ENCODE measurements at places on chromosomes 7 and 10. TPM values are rescaled to one million over a fixed set of nuclear protein-coding genes. Genes with fewer than 3 reads are reported as not detected.

TMEM26 gene
- total RNA-seq, result not detected

LRIT1 gene
- total RNA-seq, result not detected

CCAR1 gene
- 95.4 TPM for total RNA-seq

FAM237B gene
- total RNA-seq, result not detected

ZNF735 gene
- total RNA-seq, result not detected

VWA2 gene
- not detected for total RNA-seq

PHYHIPL gene
- total RNA-seq, result not detected

SPRN gene
- total RNA-seq, result not detected

ZP3 gene
- 4.0 TPM for total RNA-seq

TMEM213 gene
- not detected for total RNA-seq

MYL10 gene
- total RNA-seq, result not detected

DNA sequence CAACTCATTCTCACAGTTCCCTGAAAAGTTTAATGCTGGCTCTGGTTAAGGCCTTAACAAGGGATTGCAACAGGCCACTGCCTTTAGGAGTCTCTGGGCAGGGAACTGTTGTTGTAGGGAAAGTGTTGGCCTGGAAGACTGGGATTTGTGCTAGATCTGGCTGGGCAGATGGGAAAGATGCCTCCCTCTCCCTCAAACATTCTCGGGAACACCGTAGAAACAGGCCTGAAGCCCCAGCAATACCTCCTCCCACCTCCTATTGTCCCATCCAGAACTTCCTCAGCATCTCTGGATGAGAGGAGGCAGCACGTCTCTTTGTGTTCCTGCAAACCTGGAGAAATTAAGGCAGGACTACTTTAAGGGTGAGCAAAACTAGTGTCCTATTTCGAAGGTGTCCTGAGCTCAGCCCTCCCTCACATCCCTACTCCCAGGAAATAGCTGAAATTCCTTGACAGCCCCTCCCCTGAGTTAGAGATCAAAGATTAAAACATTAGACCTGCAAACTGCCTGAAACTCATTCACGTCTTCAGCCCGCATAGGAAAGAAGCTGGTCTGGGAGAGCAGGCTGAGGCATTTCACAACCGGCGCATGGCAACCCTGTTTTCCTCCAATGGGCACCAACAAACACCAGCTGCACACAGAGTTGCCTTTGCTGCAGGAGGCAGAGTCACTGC, 10.9 kb upstream of the MAP3K8 start:
- H3K27ac ChIP-seq, result no peak overlapping the region
- peaks cover 2% of the 10 kb centered on the region for H3K36me3 ChIP-seq
- no peak for DNase-seq

DNA sequence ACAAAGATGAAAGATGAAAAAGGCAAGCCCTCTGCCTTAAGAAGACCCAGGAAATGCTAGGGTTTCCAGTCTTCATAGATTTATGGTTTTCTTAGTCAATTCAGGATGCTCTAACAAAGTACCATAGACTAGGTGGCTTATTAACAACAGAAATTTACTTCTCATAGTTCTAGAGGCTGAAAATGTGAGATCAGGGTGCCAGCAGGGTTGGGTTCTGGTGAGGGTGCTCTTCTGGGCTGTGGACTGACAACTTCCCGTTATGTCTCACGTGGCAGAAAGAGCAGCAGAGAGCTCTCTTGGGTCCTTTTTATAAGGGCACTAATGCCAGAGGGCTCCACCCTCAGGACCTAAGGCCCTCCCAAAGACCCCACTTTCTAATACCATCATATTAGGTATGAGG, 23.7 kb downstream of the ELMO1 start:
- no peaks in the 10 kb centered on the region for H3K4me1 ChIP-seq
- no peak overlapping the region for H3K4me3 ChIP-seq
- H3K27ac ChIP-seq, result no peak overlapping the region
- peaks cover 3% of the 10 kb centered on the region for H3K36me3 ChIP-seq

- H3K27ac ChIP-seq, result no peak overlapping the region
- no peaks in the 10 kb centered on the region for H3K36me3 ChIP-seq
- peaks cover 2% of the 10 kb centered on the region for H3K4me1 ChIP-seq
- peaks cover 4% of the 10 kb centered on the region for H3K27me3 ChIP-seq
- H3K4me3 ChIP-seq, result no peak overlapping the region
- DNase-seq, result no peak
These were observed 23.5 kb downstream of the IMPDH1 start for GRCh38 chr7:128385988-128386925.

GRCh38 chr7:106640368-106641141, 20.4 kb downstream of the CCDC71L start:
- no peak overlapping the region for H3K4me3 ChIP-seq
- H3K36me3 ChIP-seq, result no peaks in the 10 kb centered on the region
- no peak for DNase-seq
- no peak overlapping the region for H3K27ac ChIP-seq
- peaks cover 3% of the 10 kb centered on the region for H3K27me3 ChIP-seq
- no peaks in the 10 kb centered on the region for H3K4me1 ChIP-seq

GRCh38 chr10:62239994-62240393, 28.6 kb downstream of the RTKN2 start:
- H3K27me3 ChIP-seq, result no peaks in the 10 kb centered on the region
- no peak overlapping the region for H3K4me3 ChIP-seq
- H3K36me3 ChIP-seq, result peaks cover 18% of the 10 kb centered on the region

DNA sequence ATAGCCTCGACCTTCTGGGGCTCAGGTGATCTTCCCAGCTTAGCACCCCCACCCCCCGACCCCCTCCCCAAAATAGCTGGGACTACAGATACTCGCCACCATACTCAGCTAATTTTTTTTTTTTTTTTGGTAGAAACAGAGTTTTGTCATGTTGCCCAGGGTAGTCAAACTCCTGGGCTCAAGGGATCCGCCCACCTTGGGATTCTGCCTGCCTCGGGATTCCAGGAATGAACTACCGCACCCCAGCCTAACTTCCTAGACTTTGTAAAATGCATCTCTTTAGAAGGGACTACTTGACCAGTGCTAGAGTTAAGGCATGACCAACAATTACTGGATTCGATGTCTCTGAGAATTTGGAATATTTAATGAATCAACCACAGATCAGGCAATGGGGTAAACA, 85.9 kb downstream of the MDFIC start:
- no peaks in the 10 kb centered on the region for H3K27me3 ChIP-seq
- peak overlapping the region; percentile 96 for H3K27ac ChIP-seq
- H3K4me3 ChIP-seq, result peak overlapping the region; percentile 72
- peaks cover 74% of the 10 kb centered on the region for H3K4me1 ChIP-seq

DNA sequence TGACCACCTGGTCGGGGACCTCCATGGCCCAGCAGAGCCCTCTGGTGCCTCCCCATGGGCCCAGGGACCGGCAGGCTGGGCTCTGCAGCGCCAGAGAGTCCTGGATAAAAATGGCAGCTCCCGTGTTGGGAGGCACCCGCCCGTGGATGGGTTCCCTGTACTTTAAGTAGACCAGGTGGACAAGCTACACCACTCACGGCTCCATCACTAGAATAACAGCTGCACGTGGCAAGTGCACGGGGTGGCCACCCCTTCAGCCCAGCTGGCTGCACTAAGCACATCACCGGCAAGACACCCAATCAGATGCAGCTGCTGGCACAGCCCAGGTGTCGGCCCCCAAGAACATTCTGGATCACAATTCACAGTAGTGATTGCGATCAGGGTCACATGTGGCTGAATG, 69.8 kb downstream of the DIP2C start:
- H3K27me3 ChIP-seq, result peaks cover 23% of the 10 kb centered on the region
- no peak overlapping the region for H3K4me3 ChIP-seq
- no peak for DNase-seq
- no peak overlapping the region for H3K27ac ChIP-seq

DNA sequence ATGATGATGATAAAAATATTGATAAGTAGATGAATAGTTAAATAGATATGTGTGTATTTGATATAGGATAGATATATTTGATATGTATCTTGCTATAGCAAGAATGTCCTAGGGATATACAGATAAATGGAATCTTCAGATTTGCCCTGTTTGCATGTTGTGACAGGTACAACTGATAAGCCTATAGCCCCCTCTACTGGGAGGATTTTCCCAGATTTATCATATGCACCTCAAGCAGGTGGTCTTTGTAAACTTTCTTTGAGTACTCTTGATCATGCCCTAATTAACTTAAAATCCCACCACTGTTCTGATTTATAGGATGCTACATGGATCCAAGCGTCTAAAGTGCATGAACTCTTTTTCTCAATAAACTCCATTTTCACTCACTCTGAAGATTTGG, 1050.7 kb downstream of the SORCS3 start:
- H3K27ac ChIP-seq, result no peak overlapping the region
- H3K4me3 ChIP-seq, result no peak overlapping the region
- no peaks in the 10 kb centered on the region for H3K27me3 ChIP-seq
- H3K4me1 ChIP-seq, result no peaks in the 10 kb centered on the region
- no peaks in the 10 kb centered on the region for H3K36me3 ChIP-seq
- DNase-seq, result no peak

GRCh38 chr10:43305876-43306275, 39.0 kb upstream of the RASGEF1A start:
- peaks cover 60% of the 10 kb centered on the region for H3K4me1 ChIP-seq
- H3K36me3 ChIP-seq, result peaks cover 15% of the 10 kb centered on the region
- H3K27me3 ChIP-seq, result peaks cover 17% of the 10 kb centered on the region

DNA sequence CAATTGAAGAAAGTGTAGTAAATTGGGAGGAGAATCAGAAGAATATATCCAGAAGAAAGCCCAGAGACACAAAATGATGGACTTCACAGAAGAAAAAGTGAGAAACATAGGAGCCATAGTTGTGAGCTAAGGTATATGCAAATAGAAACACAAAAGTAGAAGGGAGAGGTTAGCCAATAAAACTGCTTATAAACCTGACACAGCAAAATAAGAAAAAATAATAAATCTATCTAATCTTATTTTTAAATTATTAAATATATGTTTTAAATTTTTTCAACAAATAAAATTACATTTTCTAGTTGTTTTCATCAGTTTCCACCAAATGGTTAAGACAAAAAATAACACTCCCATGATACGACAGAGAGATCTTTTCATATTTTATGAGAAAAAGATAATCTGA, 903.5 kb downstream of the DNAJB9 start:
- no peaks in the 10 kb centered on the region for H3K27me3 ChIP-seq
- no peaks in the 10 kb centered on the region for H3K36me3 ChIP-seq
- H3K27ac ChIP-seq, result no peak overlapping the region
- no peaks in the 10 kb centered on the region for H3K4me1 ChIP-seq
- H3K4me3 ChIP-seq, result no peak overlapping the region

DNA sequence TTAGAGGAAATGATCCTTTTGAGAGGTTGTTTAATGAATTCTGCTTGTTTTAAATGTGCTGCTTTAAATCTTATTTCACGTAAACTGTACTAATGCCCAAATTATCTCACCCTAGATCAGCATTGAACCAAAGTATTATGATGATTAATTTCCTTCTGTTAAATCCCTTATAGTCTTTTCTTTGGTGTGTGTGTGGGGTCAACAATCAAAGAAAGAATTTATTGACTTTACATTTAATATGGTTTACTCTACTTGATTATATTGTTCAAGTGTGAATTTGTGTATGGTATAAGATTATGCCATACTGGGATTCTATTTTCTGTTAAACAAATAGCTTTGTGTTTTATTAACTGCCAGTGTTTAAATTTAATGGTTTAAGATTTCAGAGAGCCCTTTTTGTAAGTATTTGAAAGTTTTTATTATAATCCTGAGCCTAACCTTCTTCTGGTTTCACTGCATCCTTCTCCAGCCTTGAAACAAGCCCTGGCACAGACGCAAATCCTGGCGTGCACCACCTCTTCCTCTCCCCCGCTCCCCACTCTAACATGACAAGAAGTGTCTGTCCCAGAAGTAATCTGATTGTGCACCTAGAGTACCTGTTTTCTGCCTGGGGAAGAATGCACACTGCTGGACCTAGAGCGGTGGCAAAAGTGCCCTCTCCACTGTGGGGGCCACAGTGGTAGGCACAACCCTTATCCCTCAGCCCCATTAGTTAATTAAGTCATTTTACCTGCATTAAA, 70.6 kb downstream of the KAT6B start:
- H3K27ac ChIP-seq, result no peak overlapping the region
- DNase-seq, result no peak
- no peak overlapping the region for H3K4me3 ChIP-seq
- peaks cover 49% of the 10 kb centered on the region for H3K4me1 ChIP-seq
- peaks cover 20% of the 10 kb centered on the region for H3K36me3 ChIP-seq

DNA sequence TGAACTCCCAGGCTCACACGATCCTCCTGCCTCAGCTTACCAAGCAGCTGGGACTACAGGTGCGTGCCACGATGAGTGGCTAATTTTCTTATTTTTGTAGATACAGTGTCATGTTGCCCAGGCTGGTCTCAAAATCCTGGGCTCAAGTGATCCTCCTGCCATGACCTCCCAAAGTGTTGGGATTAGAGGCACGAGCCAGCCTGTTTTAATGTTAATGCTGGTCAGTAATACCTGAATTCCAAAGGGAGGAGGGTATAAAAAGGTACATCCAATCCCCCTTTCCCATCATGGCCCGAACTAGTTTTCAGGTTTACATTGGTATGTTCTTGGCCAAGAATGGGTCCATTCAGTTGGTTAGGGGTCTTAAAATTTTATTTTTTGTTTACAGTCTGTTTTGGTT, 329.1 kb downstream of the PARD3 start:
- no peak overlapping the region for H3K4me3 ChIP-seq
- no peak for DNase-seq
- H3K4me1 ChIP-seq, result no peaks in the 10 kb centered on the region

DNA sequence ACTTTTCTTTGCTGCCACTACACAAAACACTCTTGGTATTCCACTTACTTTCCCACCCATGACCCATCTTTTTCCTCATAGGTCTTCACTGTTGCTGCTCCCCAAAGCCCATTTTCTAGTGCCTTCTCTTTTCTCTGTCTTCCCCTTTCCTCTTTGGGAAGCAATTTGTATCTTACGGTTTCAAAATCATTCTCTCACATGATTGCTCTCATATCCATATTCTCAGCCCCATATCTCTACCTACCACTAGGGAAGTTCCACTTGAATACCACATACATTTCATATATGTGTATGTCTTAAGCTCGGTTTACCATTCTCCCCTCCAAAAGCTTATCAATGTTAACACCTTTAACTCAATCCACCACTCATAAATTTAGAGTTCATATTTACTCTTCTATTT, 3.2 kb upstream of the UBE2D1 start:
- peaks cover 3% of the 10 kb centered on the region for H3K36me3 ChIP-seq
- peaks cover 18% of the 10 kb centered on the region for H3K4me1 ChIP-seq
- H3K4me3 ChIP-seq, result no peak overlapping the region
- peaks cover 18% of the 10 kb centered on the region for H3K27me3 ChIP-seq
- no peak overlapping the region for H3K27ac ChIP-seq
- no peak for DNase-seq

Data from activated CD8-positive, alpha-beta T cell treated with anti-CD3 and anti-CD28 coated beads, Interleukin-2, amount 10 ng/mL, durations not matched to agents 7 days and 5 days (primary cell).